ENCODE measurements at places on chromosomes 12 and 14.

DNA sequence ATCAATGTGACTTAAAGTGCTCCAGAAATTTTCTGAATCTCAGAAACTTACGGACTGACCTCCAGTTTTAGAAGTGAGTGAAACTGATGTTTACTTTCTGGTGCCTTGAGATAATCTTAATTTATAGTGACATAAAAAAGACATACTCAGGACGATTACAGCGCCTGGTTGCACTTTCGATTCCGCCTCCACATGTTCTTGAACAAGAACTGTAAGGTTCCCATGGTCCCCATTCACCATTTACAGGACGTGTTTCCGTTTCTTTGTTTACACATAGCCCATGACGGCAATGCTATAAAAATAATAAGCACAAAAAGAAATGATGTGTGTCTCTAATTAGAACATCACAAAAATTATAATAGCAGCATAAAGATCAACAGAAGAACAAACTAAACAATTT, 98.2 kb downstream of the ADAMTS20 start:
- no peak for DNase-seq

DNA sequence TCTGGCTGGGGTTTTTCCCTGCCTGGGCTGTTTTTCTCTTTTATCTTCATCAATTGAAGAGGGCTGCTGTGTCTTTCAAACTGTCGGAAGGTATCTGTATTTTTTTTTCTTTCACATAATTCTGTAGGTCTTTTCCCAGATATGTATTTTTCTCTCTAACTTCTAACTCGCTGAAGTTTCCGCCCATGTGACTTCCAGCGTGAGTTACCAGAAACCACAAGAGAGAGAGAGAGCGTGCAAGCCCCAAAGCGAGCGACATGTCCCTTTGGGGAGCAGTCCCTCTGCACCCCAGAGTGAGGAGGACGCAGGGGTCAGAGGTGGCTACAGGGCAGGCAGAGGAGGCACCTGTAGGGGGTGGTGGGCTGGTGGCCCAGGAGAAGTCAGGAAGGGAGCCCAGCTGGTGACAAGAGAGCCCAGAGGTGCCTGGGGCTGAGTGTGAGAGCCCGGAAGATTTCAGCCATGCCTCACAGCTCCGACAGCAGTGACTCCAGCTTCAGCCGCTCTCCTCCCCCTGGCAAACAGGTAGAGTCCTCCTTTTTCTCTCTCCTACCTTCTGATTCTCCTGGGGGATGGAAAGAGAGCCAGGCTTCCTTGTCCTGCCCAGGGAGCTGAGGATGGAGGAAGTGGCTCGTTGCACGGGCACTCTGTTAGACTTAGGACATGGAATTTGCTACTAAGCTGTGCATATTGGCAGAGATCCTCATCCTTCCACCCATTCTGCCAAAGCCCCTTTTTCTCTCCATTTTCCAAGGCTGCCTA, at the start of gene BATF:
Gene BATF, plus strand, starts transcription at position 246 of the 759 bp plus-strand sequence. Its CDS starts 214 bp downstream, at position 460.
- peak; percentile 76 for DNase-seq

- no peak for DNase-seq
Observed at GRCh38 chr12:108446766-108447165, 68.3 kb upstream of the FICD start.

DNA sequence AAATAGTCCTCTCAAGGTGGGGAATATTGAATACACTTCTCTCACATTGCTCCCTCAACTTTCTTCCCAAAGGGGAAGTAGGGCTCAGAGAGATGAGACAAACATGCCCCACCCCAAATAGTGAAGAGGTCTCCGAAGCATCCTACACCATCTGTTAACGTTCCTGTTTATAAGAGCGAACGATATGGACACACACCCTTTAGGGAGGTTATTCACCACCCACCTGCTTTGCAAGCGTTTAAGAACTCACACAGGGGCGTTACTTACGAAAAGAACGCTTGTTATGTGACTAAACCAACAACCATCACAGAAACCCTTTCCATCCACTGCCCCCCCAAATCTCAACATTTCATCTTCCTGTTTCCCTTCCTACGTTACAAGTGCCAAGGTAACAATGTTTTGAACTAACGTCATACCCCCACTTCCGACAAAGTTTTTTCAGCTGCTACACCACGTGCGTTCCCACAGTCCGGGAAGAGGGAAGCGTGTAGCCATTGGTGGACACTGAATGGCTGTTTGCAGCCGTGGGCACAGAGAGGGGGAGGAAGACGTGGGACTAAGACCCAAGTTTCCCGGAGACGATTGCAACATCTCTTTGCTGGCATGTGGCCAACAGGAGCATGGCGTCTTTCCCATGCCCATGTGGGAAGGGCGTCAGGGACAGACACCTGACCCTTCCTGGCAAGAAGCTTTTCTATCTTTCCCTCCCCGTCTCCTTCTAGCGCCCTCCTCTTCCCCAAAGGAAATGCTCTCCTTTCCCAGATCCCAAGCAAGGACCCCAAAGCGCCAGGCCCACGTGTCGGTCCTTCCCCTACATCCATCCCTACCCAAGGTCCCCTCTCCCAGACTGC, 1.2 kb downstream of the YBX3 start:
- DNase-seq, result peak; percentile 86

DNA sequence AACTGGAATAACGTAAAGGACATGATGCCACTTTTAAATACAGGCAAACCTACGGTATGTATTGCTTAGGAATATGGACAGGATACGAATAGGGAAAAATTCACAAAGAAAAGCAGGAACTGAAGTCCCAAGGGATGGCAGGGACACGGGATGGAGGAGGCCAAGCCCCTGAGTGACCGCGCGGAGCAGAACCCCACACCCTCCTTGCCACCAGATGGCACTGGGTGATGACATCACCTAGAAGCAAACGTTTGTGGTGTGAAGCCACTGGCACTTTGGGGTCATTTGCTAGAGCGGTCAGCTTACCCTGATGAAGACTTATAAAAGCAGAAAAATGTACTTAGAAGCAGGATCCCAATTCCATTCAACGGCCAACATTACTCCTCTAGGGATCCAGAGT, 9.4 kb downstream of the DHX37 start:
- DNase-seq, result no peak

GRCh38 chr12:42585841-42586216, 3.7 kb downstream of the PRICKLE1 start:
- no peak for DNase-seq

- DNase-seq, result no peak
Observed at GRCh38 chr14:98994561-98994960, 277.4 kb downstream of the BCL11B start.
